ENCODE measurements at places on chromosomes 13 and 19. TPM values are rescaled to one million over a fixed set of nuclear protein-coding genes. Genes with fewer than 3 reads are reported as not detected.
A peak's percentile ranks its signal among the peaks of the same experiment; 100 is the strongest.

- no peak for DNase-seq
These were observed 1142.4 kb downstream of the SLITRK1 start for GRCh38 chr13:82739881-82740280.

DNA sequence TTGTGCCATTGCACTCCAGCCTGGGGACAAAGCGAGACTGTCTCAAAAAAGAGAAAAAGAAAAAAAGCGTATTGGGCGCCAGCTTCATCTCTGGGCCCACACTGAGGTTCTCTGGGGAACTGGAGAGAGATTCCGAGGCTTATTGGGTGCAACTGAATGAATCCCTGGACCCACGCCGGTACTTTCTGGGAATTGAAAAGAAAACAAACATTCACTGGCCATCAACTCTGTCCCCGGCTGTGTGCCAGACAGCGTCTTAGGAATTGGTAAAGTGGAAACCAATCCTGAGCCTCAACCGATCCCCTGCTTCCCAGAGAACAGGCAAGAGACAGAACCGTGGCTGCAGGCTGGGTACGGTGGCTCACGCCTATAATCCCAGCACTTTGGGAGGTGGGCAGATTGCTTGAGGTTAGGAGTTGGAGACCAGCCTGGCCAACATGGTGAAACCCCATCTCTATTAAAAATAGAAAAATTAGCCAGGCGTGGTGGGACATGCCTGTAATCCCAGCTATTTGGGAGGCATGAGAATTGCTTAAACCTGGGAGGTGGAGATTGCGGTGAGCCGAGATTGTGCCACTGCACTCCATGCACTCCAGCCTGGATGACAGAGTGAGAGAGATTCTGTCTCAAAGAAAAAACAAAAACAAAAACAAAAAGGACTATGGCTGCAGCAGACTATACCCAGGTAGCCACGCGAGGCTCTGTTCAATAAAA, 8.6 kb downstream of the ANO8 start:
- DNase-seq: no peak

GRCh38 chr13:82480415-82480814, 1401.9 kb downstream of the SLITRK1 start:
- no peak for DNase-seq

GRCh38 chr13:96898212-96898611, 96.1 kb downstream of the OXGR1 start:
- no peak for DNase-seq

GRCh38 chr13:107043021-107043956, 475.4 kb upstream of the ARGLU1 start:
- no peak for DNase-seq

GRCh38 chr13:110309661-110310524, 2.8 kb downstream of the COL4A2 start:
- DNase-seq: no peak

GRCh38 chr13:45167611-45168554, 33.0 kb downstream of the KCTD4 start:
- DNase-seq: no peak

DNA sequence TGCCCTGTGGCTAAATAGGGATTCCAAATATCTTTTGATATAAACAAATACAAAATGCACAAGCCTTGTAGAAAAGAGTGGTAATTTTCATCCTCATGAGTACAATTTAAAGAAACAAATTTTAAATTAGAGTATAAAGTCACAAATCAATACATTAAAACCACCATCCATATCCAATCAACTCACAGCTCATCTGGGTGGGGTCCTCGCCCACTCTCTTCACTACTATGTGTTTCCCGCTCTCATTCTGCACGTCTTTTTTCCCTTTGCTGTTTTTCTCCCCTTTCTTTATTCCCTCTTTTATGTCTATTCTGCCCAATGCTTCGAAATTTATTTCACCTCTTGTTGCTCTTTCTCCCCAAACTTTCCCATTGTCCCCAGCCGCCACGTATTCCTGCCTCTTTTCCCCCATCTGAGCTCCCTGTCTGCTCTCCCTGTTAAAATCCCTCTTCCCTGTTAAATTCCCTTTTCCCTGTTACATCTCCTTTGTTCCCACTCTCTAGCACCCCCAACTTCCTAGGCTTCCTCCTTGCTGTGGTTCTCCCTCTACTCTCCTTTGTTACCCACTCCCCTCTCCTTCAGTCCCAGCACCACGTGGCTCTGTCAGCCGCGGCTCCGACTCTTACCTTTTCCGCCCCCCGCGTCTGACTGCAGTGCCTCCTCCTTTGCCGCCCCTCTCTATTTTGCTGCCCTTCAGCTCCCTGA, 1.3 kb downstream of the ZNF616 start:
- peak; percentile 30 for DNase-seq

DNA sequence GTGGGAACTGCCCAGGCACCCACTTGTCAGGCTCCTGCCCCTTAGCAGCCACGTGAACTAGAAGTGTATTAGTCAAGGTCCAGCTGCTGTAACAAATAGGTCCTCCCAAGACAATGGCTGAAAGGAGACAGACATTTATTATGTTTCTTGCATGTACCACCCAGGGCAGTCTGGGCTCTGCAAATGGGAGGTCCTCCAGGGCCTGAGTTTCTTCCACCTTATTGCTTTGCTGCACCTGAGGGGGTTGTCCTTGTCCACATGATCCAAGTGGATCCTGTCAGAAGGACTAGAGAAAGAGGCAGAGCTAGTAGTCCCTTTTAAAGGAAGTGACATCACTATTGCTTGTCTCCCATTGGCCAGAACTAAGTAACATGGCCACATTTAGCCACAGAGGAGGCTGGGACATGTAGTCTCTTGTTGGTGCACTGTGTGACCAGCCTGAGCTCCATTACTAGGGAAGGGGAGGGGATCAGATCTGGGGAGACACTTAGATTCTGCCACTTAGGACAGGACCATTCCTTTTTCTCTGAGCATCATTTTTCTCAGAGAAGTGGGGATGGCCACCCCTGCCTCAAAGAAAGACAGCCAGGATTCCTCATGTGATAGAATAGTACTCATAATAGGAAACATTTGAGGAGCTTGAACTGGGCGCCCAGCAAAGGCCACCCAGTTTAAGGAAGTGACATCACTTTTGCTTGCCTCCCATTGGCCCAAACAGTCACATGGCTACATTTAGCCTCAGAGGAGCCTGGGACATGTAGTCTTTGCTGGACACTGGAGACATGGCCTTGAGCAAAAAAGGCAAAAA, 15.1 kb downstream of the CC2D1A start:
- no peak for DNase-seq

GRCh38 chr13:21579754-21580316, 24.1 kb downstream of the MICU2 start:
- no peak for DNase-seq

GRCh38 chr13:32474999-32475792, 47.3 kb upstream of the N4BP2L1 start:
- no peak for DNase-seq

GRCh38 chr13:48873587-48873986, 102.1 kb upstream of the FNDC3A start:
- no peak for DNase-seq

DNA sequence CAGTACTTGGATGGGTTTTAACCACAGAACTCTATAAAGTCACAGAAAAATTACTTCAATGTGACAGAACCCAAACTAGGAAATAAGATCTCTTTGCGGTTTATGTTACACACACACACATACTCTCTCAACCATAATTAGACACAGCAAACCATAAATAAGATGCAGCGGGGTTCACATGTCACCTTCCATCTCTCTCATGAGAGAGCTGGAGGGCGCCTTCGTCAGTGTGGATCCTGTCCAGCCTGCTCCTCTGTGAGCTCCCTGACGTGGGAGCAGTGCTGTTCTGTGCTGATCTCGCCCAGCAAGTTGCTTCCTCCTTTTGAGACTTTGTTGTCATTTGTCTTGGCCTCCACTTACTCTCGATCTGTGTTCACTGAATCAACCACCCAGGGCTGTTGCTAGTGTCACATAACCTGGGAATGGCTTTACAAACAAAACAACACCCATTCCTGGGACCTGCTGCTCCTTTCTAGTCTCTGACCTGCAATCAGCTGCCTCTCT, 204.9 kb upstream of the KL start:
- no peak for DNase-seq

DNA sequence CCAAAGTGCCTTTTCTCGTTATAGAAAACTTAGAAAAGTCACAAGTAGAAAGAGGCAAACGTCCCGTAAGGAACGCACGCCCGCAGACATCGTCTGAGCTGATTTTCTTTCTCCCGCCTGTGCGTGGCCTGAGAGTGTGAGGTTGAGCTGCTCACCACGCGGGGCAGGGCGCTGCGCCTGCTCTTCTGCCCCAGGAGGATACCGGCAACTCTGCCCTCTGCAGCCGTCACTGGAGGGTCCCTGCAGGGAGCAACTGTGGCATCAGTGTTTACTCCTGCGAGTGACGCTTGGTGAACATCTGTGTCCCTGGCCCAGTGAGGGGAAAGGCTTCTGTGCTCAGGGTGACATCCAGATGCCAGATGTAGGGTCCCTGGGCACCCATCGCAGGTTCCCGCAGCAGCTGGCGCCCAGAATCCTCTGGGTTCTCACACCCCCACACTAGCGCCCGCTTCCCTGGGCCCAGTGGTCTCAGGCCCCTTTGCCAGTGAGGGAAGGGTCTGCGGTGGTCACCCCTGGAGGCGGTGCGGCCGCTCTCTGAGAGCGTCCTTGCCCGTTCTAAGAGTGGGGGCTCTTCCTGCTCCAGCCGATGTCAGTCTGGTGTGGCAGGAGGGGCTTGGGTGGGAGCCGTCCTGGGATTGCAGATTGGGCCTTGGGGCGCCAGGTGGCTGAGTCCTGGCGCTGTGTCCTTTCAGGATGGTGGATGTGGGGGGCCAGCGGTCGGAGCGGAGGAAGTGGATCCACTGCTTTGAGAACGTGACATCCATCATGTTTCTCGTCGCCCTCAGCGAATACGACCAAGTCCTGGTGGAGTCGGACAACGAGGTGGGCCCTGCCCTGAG, 17.4 kb upstream of the GNA15 start:
- no peak for DNase-seq

Gene ATP12A
- 18.6 TPM for polyA plus RNA-seq

Gene NLRP7
- polyA plus RNA-seq: not detected

Gene NAPSA
- polyA plus RNA-seq: 10.4 TPM

Gene ONECUT3
- not detected for polyA plus RNA-seq

Gene CABP5
- not detected for polyA plus RNA-seq

Measured in right renal pelvis (tissue), 4 donors.